ENCODE measurements at places on chromosomes 5 and 9.

GRCh38 chr5:43570450-43571158, 13.7 kb upstream of the PAIP1 start:
- DNase-seq = no peak

- DNase-seq = no peak
Observed at GRCh38 chr5:36939969-36940858, 63.6 kb downstream of the NIPBL start.

GRCh38 chr5:65555287-65555686, 7.7 kb downstream of the CENPK start:
- no peak for DNase-seq

DNA sequence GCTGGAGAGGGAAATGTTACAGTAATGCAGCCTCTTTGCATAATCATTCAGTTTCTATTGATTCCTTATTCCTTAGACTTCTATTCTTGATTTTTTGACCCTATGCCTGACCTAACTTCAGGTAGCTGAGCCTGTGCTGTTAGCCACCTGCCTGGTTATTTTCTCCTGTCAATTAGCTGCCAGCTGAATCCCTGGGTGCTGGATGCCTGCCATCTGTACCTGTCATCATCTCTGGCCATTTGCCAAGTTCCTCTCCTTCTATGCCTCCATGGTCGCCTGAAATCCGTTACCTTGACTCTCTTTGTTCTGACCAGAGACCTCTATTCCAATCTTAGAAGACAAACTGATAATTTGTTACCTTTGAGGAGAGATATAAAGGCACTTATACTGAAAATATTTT, 178.3 kb downstream of the CAVIN4 start:
- DNase-seq = no peak

DNA sequence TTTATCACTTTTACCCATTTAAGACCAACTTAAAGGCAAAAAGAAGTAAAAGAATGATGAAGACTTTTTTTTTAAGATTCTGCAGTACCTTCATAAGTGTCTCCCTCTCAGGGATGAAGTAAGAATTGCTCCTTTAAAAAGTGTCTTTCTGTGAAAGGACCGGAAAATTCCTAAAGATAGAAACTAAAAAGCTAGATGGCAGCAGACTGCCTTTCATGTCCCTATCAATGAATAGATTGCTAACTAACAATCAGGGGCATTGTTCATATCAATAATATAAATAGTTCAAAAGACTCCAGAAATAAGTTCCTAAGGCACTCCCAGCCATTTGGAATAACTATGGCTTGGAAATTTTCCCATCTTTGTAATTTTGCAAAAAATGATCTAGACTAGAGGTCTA, 558.0 kb downstream of the PDE4D start:
- DNase-seq = no peak

- DNase-seq = no peak
Observed at GRCh38 chr5:14880688-14881087, 9.1 kb upstream of the ANKH start.

DNA sequence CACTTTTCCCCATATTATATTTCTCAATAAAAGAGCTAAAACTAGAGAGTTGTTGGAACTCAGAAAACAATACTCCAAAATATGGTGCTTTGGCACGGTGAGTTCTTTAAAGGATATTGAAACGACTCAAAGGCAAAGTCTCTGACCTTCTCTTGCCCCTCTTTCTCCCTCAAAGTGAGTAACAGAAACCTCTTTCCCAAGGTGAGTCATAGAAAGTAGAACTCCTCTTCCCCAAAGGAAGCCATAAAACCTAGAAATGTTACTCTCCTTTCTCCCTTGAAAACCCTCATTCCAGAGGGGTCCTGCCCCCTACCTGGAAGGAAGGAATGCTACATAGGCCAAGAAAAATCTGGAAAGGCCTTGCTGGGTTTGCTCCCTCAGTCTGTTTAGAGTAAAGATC, 47.5 kb downstream of the RAPGEF6 start:
- DNase-seq = no peak

DNA sequence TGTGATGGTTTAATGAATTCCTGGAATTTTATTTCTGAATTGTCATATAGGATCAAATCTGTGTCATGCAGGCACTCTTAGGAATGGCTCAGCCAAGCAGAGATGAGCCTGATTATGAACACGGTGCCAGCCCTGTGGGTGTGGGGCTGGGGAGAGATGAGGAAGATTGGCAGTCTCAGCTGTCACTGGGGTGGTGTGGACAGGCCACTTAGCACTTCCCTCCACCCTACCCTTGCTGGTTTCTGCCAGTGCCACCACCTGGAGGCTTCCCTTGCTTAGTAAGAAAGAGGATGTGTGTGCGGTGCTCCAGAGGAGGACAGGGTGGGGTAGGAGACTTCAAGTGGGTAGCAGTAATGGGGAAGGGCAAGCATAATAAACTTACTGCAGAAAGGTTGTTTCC, 226.6 kb downstream of the CD180 start:
- DNase-seq = no peak

- DNase-seq = no peak
Observed at GRCh38 chr5:131810510-131811249, 13.9 kb upstream of the FNIP1 start.

- DNase-seq = no peak
Observed at GRCh38 chr9:97753975-97754374, 56.8 kb upstream of the XPA start.

- no peak for DNase-seq
Observed at GRCh38 chr5:169635936-169636335, 1.1 kb upstream of the DOCK2 start.

- DNase-seq = no peak
Observed at GRCh38 chr9:122051351-122052321, 41.5 kb downstream of the TTLL11 start.

DNA sequence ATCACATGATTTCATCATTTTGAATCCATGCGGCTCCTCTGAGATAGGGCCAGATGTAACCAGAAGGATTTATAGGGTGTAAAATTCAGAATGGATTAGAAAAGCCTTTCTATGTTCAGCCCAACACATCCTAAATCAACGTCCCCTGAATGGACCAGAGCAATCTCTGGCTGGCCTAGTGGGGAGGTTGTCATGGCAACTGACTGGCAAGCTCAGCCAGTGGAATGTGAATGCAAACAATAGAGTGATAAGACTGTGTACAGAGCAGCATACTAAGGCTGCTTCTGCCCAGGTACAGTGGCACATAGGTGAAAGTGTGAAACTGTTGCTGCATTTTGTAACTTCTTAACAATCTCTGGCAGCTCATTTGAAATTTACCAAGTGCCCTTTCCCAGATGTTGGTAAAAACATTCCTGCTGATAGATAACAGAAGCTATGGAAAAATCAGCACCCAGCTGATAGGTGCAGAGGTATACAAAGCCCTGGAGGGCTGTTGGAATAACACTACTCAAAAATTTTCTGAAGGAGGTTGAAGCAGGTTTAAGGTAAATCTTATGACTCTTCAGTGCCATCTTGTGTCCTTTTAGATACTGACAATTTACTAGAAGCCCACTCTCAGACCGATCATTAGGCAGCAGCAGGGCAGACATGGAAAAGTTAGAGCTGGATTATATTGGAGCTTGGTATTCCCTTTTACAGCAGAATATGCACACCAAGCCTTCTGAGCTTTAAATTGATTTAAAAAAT, 267.2 kb downstream of the RAB3C start:
- peak; percentile 67 for DNase-seq

GRCh38 chr5:120298981-120299380, 165.1 kb upstream of the PRR16 start:
- DNase-seq = no peak

DNA sequence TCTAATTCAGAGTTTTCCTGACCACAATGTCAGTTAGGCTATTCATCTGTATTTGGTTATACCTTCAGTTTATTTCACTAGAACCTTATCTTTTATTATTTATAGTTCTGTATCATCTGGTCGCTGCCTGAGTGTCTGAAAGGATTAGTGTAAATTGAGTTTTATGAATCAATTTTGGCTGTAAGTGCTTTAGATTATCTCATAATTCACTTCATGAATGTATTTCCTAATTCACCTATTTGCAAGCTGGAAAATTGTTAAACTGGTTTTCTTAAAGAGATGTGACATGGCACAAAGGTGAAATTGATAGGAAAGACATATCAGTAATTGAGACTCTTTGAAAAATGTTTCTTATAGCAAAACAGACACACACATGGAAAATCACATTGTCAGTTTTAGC, 242.4 kb upstream of the ACO1 start:
- no peak for DNase-seq

DNA sequence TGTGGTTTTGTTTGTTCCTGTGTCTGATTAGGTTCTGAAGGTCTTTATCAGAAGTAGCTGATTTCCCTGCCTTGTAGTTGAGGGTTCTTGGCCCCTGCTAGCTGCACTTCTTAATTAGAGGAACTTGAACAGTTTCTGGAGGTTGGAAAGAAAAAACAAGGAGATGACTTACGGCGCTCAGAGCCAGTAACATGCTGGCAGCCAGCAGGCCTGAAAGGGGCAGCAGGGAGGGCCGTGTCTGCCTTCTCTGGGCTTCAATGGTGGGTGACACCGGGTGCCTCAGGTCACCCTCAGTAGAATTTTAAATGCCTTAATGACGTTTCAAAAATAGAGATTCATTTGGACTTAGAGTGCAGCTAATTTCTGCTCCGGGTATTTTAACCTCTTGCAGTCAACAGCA, 15.8 kb downstream of the UBE2QL1 start:
- no peak for DNase-seq
